ENCODE measurements at places on chromosomes 7 and 10. TPM values are rescaled to one million over a fixed set of nuclear protein-coding genes. Genes with fewer than 3 reads are reported as not detected.

GRCh38 chr7:81822811-81823210 lies 53.0 kb upstream of the HGF start:
- no peaks in the 10 kb centered on the region for H3K4me1 ChIP-seq
- H3K4me3 ChIP-seq = no peak overlapping the region
- H3K36me3 ChIP-seq = no peaks in the 10 kb centered on the region
- no peak overlapping the region for H3K27ac ChIP-seq

DNA sequence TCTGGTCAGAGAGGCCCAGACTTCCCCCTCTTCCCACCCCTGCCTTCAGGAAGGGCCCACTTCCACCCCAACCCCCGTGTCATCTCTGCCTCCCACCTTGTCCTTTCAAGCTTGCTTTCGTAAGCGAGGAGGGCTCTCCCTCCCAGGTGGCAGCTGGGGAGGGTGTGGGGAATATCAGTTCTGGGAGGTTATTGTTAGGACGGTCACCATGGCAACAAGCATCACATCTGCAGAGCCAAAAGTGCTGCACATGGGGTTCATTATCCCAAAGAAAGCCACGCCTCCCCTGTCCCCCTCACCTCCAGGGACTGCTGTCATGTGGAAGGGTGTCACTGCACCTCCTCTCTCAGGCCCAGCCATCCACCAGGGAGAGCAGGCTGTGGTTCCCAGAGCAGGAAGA lies 2.6 kb upstream of the CAMK2B start:
- no peaks in the 10 kb centered on the region for H3K36me3 ChIP-seq
- H3K27ac ChIP-seq = no peak overlapping the region
- peaks cover 3% of the 10 kb centered on the region for H3K27me3 ChIP-seq
- no peak overlapping the region for H3K4me3 ChIP-seq

DNA sequence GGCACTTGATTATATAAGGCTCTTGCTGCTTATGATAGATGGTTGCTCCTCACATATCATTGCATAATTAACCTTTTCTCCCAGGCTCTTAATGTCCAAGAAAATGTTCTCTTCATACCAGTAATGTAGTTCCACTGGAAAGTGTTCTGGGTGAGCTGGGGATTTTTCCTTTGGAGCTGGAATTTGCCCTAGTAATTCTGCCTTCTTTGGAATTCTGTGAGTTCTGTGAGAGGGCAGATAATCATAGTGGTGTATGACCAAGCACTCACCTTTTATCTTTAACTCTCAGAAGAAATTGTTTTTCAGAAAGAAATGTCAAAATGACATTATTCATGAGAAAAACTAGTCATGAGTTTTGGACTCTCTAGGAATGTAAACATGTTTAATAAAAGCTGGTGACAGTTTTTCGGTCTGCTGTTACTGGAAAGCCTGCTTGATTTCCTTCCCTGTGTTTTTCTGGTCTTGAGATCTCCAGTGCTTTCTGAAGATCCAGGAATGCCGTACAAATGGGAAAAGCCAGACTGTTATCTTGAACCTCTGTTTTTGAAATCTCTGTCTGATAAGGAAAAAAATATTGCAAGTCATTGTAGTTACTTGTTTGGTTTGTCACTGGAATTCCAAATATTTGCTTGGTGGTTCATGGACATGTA lies 148.3 kb upstream of the PRPS1L1 start:
- no peak for DNase-seq
- no peak overlapping the region for H3K4me3 ChIP-seq
- H3K4me1 ChIP-seq = no peaks in the 10 kb centered on the region

DNA sequence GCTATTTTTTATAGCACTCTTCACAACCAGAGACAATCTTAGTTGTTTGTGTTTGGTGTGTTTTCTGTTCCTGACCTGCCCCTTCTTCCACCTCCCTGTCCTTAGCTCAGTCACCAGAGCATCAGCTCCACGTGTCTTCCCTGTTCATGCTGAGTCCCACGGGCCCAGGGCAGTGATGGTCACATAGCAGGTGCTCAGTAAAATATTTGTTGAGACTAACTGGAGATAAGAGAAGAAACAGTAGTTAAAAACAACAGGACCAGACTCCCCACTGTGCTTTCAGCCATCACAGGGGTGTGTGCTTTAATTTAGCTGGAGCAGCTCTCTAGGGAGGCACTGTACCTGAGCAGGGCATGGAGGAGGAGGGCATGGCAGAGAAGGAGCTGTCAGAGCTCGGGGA lies 307.3 kb upstream of the ZNF32 start:
- no peak for DNase-seq
- no peak overlapping the region for H3K27ac ChIP-seq
- no peaks in the 10 kb centered on the region for H3K4me1 ChIP-seq
- H3K27me3 ChIP-seq = no peaks in the 10 kb centered on the region
- no peaks in the 10 kb centered on the region for H3K36me3 ChIP-seq
- H3K4me3 ChIP-seq = no peak overlapping the region

DNA sequence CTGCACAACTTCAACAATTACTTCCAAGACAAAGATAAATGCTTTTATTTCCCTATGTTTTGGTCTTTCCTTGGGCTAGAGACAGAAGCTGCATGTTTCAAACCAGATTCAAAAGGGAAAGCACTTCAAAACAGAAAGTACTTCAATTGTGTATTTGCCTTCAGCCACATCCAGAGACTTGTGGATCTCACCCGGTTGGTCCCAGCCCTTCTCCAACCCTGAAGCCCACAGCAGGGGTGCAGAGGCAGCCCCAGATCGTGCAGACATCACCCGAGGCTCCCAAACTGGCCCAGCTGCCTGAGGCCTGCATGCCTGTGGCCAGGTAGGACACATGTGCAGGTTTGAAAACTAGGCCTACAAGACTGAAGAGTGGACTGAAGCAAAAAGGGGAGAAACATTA lies 80.8 kb downstream of the ALOX5 start:
- H3K27ac ChIP-seq = no peak overlapping the region
- DNase-seq = no peak
- H3K27me3 ChIP-seq = no peaks in the 10 kb centered on the region
- no peak overlapping the region for H3K4me3 ChIP-seq

Gene FAM149B1
- 13.1 TPM for total RNA-seq
